ENCODE measurements at places on chromosomes 6 and 20.

GRCh38 chr20:47206962-47207641, 149.4 kb downstream of the ZMYND8 start:
- no peak for DNase-seq
- H3K27me3 ChIP-seq, result no peaks in the 10 kb centered on the region
- H3K4me3 ChIP-seq, result no peak overlapping the region
- H3K36me3 ChIP-seq, result peaks cover 34% of the 10 kb centered on the region
- H3K27ac ChIP-seq, result no peak overlapping the region

DNA sequence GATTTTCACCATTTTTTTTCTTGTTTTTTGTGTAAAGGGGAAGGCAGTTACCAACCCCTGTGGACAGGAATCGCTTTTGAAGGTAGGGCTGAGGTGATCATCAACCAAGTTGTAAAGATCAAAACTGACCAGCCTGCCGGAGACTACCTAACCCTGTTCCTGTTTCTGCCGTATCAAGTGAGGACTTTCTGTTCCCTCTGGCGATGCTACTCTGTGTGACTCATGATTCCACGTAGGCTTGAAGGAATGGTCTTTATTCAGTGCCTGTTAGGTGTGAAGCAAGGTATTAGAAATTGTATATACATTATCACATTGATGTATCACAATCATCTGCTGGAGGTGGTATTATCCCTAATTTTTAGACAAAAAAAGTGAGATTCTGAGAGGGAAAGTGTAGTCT, 161.3 kb downstream of the SOX4 start:
- H3K36me3 ChIP-seq, result no peaks in the 10 kb centered on the region
- DNase-seq, result no peak
- no peak overlapping the region for H3K27ac ChIP-seq
- H3K4me3 ChIP-seq, result no peak overlapping the region

GRCh38 chr20:13700761-13701160, 62.0 kb upstream of the TASP1 start:
- no peak overlapping the region for H3K4me3 ChIP-seq
- H3K27me3 ChIP-seq, result no peaks in the 10 kb centered on the region
- no peak overlapping the region for H3K27ac ChIP-seq
- DNase-seq, result no peak
- H3K36me3 ChIP-seq, result no peaks in the 10 kb centered on the region
- H3K4me1 ChIP-seq, result no peaks in the 10 kb centered on the region

DNA sequence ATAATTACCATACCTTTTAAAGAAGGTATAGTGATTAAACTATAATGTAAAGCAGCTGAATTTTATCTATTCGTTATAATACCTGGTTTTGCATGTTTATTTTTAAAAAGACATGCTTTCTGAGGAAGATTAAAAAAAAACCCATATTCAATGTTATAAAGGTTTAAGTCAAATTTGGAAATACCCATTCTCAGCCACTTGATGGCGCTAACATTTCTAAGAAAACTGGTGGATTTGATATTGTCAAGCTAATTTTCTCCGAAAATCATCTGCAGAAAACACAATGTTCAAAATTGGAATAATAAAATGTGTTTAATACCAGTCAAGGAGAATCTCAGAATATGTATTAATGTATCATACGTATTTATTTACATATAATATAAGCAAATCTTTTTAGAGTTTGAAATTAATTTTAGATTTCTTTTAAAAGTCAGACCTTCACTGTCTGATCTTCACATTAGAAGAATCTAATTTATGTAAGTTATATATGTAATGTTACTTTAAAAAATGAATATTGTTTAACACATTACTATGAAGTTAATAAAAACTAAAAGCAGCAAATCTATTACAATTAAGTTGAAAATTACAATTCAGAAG, 35.0 kb downstream of the SHPRH start:
- DNase-seq, result no peak
- peaks cover 28% of the 10 kb centered on the region for H3K36me3 ChIP-seq
- no peaks in the 10 kb centered on the region for H3K27me3 ChIP-seq
- H3K4me3 ChIP-seq, result no peak overlapping the region
- no peak overlapping the region for H3K27ac ChIP-seq

- DNase-seq, result no peak
- no peak overlapping the region for H3K27ac ChIP-seq
- no peaks in the 10 kb centered on the region for H3K4me1 ChIP-seq
- H3K4me3 ChIP-seq, result no peak overlapping the region
Observed at GRCh38 chr6:161105408-161105807, 113.8 kb downstream of the MAP3K4 start.

DNA sequence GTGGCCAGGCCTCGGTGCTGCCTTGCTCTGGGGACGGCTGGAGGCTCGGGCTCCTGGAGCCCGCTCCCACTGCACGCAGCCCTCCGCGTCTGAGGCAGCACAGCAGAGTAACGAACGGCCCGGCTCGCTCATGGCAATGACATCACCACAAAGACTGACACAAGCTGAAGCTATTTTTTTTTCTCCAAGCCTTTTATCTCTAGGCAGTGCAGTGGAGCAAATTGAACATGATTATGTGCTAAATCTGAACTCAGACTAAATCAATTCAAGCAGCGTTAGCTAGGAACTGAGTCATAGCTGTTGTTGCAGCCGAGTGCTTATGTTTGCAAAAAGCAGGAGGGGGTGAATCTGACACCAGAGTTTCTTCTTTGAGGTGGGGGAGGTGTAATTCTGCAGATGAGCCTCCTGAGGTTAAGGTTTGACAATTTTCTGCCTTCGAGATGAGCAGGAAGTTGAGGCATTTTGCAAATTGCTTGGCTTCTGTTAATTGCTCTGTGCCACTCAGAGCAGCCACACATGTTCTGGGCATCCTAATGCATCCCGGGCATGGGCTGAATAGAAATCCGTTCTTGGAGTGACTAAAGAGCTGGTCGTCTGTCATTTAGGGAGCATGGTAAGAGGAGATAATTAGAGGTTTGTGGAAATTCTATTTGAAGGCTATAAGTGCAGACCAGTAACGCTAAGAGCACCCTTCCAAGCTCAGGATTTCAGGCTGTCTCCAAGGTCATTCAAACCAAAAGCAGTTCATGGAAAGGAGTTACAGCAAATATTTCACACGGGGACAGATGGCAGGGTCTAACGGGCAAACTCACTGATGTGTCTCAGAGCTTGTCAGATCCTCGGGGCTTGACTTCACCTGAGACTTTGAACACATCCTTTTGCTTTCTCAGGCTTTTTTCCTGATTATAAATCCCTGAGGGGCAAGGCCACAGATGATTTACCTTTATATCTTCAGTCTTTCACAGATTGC, 155.1 kb upstream of the ENPP5 start:
- peak; percentile 11 for DNase-seq
- H3K36me3 ChIP-seq, result no peaks in the 10 kb centered on the region
- H3K4me1 ChIP-seq, result no peaks in the 10 kb centered on the region
- no peaks in the 10 kb centered on the region for H3K27me3 ChIP-seq
- H3K4me3 ChIP-seq, result no peak overlapping the region

GRCh38 chr20:3431109-3431508, 23.6 kb upstream of the DNAAF9 start:
- H3K4me3 ChIP-seq, result no peak overlapping the region
- H3K4me1 ChIP-seq, result no peaks in the 10 kb centered on the region
- no peaks in the 10 kb centered on the region for H3K36me3 ChIP-seq
- no peak for DNase-seq

DNA sequence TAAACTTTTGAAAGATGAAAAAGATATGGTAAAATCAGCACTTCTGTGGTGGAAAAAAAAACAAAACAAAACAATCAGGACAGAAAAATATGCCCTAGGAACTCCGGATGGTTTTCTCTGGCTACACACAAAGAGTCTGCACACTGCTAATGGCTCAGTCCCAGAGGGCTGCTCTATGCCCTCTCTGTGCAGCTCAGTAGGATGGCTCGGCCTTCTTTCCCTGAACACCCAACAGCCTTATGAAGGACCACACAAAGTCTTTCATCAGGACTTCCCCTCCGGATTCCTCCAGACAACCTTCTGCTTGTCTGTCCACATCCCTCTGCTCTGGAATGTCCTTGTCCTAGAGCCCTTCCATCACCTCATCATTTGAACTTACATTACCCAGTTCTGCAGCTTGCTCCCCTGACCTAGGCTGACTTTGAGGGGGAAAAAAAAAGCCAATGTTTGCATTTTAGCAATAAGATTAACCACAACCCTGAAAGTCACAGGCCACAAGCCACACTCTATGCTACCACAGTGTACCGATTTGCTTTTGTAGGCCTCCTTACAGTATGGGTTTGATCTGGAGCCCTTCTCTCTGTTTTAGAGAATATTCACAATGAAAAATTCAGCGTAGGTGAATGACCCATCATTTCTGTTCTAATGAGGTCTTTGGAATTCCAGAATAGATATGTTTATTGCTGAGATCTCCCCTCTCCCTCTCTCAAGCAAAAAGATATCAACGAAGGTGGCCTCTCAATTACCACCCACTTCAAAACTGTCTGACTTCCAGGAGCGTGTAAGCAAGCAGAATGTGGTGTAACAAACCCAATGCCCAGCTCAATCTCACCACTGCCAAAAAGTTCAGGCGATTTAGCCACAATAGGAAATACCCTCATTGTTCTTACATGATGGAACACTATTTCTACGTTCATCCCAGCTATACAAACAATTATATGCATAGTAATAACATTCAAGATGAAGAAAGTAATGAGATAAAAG, 164.0 kb downstream of the GMDS start:
- H3K4me1 ChIP-seq, result peaks cover 11% of the 10 kb centered on the region
- H3K27me3 ChIP-seq, result no peaks in the 10 kb centered on the region
- H3K36me3 ChIP-seq, result no peaks in the 10 kb centered on the region
- H3K4me3 ChIP-seq, result no peak overlapping the region
- DNase-seq, result no peak

Data from thymus (tissue), 14 donors.